ENCODE measurements at places on chromosomes 5 and 9. TPM values are rescaled to one million over a fixed set of nuclear protein-coding genes. Genes with fewer than 3 reads are reported as not detected.

AIF1L gene
- 15.7 TPM for polyA plus RNA-seq

NDST1 gene
- polyA plus RNA-seq = 45.9 TPM

EFNA5 gene
- 4.5 TPM for polyA plus RNA-seq

PRUNE2 gene
- polyA plus RNA-seq = 11.7 TPM

TGFBR1 gene
- 4.3 TPM for polyA plus RNA-seq

MEF2C gene
- 14.5 TPM for polyA plus RNA-seq

- no peak for DNase-seq
Measured at GRCh38 chr5:127330116-127330515, 39.5 kb downstream of the MEGF10 start.

GRCh38 chr5:123438902-123439301 lies 15.7 kb upstream of the CEP120 start:
- DNase-seq = no peak

GRCh38 chr5:11540112-11540511 lies 364.1 kb downstream of the CTNND2 start:
- DNase-seq = no peak

- DNase-seq = peak; percentile 25
Measured at GRCh38 chr5:155735388-155735787, 591.6 kb upstream of the SGCD start.

- DNase-seq = no peak
Measured at GRCh38 chr9:106420511-106420944, 442.4 kb upstream of the ZNF462 start.

DNA sequence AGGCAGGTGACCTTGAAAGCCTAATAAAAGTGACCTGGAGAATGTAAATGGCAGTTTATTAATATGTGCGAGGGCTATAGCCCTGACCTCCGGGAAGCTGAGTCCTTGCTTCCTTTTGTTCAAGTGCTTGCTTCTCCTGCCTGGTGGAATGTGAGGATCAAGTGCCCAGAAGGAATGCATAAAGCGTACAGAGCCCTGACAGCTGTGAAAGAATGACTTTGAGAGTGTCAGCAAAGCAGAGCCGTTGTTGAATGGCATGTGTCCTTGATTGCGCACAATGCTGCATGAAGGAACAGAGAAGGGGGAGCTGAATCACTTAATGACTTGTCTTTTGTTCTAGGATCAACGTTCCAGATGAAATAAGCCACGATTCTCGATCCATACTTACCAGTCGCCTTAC lies 133.0 kb downstream of the SLF1 start:
- DNase-seq = no peak

DNA sequence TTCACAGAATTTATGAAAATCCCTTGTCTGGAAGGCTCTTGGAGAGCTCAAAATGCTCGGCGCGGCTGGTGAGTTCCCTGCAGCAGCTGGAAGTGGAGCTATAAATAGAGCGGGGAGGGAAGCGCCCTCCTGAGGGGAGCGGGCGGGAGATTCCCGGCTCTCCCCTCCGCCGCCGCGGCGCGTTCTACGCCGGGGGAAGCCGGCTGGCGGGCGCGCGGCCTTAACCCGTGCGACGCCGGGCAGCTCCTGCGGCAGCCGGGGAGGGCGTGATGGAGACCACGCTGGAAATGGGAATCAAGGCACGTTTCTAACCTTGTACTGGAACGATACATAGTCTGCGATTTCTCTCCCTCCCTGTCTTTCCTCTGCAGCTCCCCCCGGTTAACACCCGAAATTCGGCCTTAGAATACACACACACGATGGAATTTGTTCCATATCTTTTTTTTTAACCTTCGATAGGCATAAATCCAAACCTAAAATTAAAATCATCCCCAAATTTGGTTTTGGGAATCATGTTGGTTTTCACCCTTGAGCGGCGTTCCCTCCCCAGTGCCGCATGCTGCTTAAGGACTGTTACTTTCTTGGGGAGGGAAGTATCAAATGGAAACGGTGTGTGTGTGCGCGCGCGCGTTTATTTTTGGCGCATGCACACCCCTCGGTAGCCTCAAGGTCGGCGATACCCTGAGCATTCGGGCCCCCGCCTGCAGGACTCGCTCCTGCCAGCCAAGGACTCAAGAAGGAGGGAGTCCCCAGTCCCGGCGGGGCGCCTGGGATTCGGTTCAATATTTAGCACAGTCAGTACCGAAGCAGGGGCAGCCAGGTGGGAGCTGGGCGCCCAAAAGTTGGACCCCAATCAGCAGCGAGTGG lies 306.3 kb upstream of the KCNN2 start:
- DNase-seq = peak; percentile 58

DNA sequence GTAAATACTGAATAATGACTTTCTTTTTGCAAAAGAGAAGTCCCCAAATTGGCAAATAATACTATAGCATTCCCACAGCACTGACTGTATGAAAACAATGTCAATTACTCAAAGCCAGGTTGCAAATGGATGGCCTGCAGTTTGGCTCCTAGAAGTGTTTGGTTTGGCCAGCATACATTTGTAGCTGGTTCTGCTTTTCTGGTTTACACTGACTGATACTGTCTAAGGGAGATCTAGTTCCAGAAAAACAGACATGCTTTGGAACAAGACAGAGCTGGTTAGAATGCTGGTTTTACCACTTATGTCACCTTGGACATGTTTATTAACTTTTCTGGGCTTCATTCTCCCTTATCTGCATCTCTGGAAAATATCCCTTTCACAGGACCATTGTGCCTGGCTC lies 81.5 kb upstream of the TRPM3 start:
- no peak for DNase-seq

DNA sequence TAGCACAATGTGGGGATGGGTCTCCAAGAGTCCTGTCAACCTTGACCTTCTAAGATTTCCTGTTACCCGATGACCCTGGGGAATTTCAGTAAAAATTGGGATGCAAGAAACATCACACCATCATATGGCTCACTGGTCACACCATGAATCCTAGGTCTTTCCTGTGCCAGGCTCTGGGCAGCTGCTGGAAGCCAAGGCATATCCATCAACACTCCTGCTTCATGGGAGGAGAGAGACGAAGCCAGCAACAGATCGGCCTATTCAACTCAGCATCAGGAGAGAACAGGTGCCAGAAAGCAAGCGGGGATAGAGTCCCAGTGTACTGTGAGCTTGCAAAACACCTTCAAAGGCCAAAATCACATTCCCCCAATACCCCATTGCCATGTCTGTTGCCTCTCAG lies 6.5 kb upstream of the NEK6 start:
- DNase-seq = peak; percentile 11

DNA sequence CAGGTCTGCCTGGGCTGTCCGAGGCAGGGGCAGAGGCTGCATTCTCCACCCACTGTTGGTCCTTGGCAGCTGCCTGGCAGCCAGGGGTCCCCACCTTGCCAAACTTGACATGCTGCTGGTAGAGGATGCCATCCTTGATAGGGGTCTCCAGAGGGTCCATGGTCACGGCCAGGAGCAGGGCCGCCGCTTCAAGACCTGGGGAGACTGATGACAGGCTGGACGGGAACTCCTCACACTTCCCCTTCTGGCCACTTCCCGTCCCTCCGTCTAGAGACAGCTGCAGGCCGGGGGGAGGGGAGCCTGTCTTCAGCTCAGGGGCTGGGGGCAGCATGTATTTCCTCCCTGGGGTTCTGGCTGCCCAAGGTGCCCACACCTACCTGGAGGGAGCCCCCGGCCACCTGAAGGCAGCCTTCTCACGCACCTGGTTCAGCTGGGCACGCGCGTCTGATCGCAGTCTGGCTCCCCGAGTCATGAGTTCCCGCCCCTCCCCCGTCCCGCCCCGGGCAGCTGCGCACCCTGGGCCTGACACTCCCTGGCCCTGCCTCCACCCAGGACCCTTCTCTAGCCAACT lies at the start of gene DOK3:
Gene DOK3, minus strand, starts transcription at position 446 of the 571 bp plus-strand sequence. Its CDS starts 286 bp downstream, at position 160.
- peak; percentile 77 for DNase-seq

GRCh38 chr9:6715755-6716643 lies 41.8 kb upstream of the KDM4C start:
- DNase-seq = peak; percentile 87

- no peak for DNase-seq
Measured at GRCh38 chr5:135487037-135487395, 34.9 kb upstream of the TIFAB start.

GRCh38 chr5:134296213-134296612 lies 70.3 kb upstream of the PPP2CA start:
- no peak for DNase-seq

GRCh38 chr9:16499892-16500291 lies 370.6 kb downstream of the BNC2 start:
- DNase-seq = no peak

DNA sequence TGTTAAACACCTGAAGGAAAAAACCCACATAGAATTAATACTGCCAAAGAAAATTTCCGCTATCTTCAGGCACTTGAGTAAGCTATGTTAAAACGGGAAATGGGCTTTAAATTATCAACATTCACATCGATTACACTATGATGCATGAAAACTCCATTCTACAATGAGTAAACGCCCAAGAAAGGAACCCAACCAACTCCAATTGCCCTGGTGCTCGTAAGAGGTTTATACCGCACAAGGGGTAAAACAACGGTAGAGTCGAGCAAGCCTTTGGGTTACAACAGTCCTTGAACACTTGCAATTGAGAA lies 1.0 kb downstream of the AGTPBP1 start:
- DNase-seq = no peak

DNA sequence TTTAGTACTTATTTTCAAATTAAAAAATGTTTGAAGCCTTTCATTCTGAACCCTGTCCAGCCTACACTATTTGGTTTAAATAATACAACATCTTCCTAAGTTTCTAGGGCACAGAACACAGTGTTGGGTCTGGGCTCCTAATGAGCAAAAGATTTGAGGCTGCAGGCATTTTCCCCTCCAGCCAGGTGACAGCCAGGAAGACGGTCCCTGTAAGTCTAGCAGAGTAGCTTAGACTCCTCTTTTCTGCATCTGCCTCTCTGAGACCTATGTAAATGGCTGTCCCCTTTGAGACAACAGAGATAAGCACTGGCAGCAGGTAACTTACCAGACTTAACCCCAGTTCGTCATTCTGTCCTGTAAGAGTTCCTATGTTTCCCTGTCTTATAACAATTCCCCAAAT lies 141.8 kb downstream of the CDC42SE2 start:
- no peak for DNase-seq

GRCh38 chr9:106084702-106085101 lies 390.4 kb downstream of the TMEM38B start:
- DNase-seq = no peak

DNA sequence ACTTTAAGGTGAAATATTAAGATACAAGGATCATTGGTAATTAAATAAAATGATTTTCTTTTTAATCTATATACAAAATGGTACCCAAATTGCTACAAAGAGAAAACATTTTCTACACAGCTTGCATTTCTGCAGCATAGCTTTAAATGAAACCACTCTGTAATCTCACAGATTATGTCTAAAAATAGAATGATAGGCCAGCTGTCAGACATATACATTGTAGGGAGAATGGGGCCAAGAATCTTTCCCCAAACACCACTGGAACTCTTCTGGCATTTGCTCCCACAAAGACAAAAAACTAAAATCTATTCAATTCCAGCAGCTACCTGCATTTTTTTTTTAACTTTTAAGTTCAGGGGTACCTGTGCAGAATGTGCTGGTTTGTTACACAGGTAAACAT lies 124.1 kb upstream of the NR5A1 start:
- no peak for DNase-seq

GRCh38 chr9:110971234-110971633 lies 67.0 kb downstream of the LPAR1 start:
- no peak for DNase-seq

- no peak for DNase-seq
Measured at GRCh38 chr5:136466041-136466415, 100.7 kb upstream of the TRPC7 start.

- DNase-seq = peak; percentile 74
Measured at GRCh38 chr5:149069711-149070110, 6.8 kb upstream of the SH3TC2 start.
